AML-193 (cell line): ENCODE measurements at places on chromosomes 5 and 9.

GRCh38 chr5:172187118-172188032 is 649 bp downstream of the STK10 start:
- peak; percentile 37 for DNase-seq

GRCh38 chr5:175920231-175920811 is 47.8 kb downstream of the THOC3 start:
- no peak for DNase-seq

DNA sequence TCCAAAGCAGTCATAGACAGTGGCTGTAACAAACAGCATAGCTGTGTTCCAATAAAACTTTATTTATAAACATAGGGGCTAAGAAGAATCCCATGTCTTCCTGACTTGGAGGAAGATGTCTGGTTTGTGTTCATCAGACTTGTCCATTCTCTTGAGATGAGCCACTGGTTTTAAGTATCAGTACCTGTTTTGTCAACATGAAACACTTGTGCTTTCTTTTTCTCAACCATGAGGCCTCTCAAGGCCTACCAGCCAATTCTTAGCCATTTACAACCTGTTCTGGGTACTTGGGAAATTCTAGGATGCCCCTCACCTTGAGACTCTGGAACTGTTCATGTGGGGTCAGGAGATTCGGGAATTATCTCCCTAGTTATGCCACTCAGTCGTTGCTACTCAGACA is 154.3 kb upstream of the PPP1R2B start:
- DNase-seq, result no peak

DNA sequence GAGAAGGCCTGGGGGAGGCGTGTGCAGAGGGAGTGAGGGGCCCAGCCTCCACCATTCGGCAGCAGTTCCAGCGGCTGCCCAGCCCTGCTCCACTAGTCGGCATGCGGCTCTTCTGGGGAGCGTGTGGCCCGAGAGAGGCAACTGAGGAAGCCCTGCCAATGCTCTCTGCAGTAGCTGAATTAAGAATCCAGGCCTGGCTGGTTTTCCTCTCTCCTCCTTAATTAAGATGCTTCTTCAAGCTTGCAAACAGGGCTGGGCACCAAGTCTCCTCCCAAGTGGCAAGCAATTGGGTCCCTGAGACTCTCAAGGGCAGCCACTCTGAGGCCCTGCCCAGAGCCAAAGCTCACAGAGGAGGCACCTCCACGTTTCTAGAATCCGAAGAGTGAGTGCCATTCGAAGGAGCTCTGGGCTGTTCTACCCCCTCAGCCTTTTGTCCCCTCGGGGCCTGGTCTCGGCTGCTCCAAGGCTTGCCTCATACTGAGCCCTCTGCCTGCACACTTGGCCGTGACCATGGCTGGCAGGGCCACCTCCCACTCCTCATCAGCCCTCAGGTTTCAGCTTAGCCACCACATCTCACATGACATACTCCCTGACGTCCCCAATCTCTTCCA is 75.4 kb upstream of the LRRTM2 start:
- DNase-seq, result no peak

- DNase-seq, result no peak
Observed at GRCh38 chr9:94772144-94772543, 45.6 kb downstream of the AOPEP start.
